NCI-H146 (cell line): ENCODE measurements at places on chromosomes 2 and 18.

DNA sequence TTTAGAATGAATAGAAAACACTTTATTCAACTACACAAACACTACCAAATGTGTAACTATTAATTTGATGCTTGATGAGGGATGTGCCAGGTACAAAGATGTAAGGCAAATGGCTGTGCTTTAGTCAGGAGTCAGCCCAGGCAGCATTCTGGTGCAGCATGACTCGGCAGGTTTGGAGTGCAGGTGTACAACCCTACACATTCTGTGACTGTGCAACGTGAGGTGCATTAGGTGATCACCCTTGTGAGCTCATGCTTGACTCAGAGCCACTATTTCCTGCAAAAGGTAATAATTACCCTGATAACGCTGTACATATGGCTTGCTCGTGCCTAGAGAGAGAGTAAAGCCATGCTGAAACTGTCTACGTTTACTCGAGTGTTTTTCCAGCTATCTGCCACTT lies 288.7 kb upstream of the DSEL start:
- no peak for DNase-seq

GRCh38 chr2:55721596-55722215 lies 28.1 kb upstream of the PNPT1 start:
- no peak for DNase-seq

DNA sequence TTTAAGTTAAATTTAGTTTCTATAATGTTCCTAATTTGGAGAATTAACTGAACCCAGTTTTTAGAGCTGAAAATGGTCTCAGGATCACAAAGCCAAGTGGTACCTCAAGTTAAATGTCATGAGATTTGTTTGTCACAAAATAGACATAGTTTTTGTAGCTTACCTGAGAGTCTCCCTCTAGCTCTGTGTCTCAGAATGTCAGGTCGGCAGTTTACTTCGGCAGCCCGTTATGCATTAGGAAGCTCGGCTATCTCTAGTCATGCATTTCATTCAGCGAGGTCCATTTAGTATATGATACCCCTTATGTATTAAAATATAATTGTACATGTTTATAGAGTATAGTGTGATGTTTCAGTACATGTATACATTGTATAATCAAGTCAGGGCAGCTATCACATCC lies 155.6 kb downstream of the EML6 start:
- no peak for DNase-seq

GRCh38 chr2:96967436-96967835 lies 18.9 kb downstream of the FAM178B start:
- no peak for DNase-seq

GRCh38 chr2:120430957-120431356 lies 85.0 kb downstream of the INHBB start:
- no peak for DNase-seq

GRCh38 chr2:144405321-144405720 lies 114.6 kb downstream of the ZEB2 start:
- no peak for DNase-seq

GRCh38 chr2:216349366-216349765 lies 22.9 kb downstream of the MARCHF4 start:
- no peak for DNase-seq

- no peak for DNase-seq
Observed at GRCh38 chr2:152559008-152559407, 158.3 kb downstream of the PRPF40A start.

GRCh38 chr2:216632952-216633615 lies at the start of gene IGFBP2:
IGFBP2 (plus strand) TSS chr2:216633420; CDS start chr2:216633524, 104 bp downstream.
- DNase-seq, result peak; percentile 89

GRCh38 chr2:68237976-68238580 lies 14.3 kb downstream of the PPP3R1 start:
- DNase-seq, result no peak

DNA sequence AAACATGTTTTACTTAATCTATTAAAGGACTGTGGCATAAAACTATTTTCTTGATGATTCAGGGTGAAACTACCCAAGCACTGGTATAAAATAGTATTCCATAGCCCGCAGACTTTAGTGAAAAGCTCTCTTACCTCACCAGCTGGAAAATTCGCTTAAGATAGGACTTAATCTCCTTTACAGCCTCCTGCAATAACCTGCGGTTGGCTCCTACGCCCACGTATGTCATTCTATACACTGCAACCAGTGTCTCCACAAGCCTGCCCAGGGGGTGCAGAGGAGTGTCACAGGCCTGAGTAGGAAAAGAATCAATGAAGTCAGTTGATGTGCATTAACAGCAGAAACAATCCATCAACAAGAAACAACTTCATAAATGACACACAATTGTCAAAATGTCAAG lies 11.3 kb upstream of the MPP4 start:
- no peak for DNase-seq

- DNase-seq, result no peak
Observed at GRCh38 chr2:121778741-121779487, 23.5 kb downstream of the TSN start.

GRCh38 chr2:144833075-144833637 lies 313.2 kb upstream of the ZEB2 start:
- DNase-seq, result no peak
